Neural crest cell (in vitro differentiated cells): ENCODE measurements at places on chromosomes 11 and 22. TPM values are rescaled to one million over a fixed set of nuclear protein-coding genes. Genes with fewer than 3 reads are reported as not detected.

- no peak for DNase-seq
These were observed 2.2 kb downstream of the SLC35F2 start for GRCh38 chr11:107856180-107856980.

GRCh38 chr22:27420817-27421361, 380.7 kb downstream of the MN1 start:
- no peak for DNase-seq

GRCh38 chr22:50621356-50621880, 6.5 kb downstream of the ARSA start:
- DNase-seq: no peak

DNA sequence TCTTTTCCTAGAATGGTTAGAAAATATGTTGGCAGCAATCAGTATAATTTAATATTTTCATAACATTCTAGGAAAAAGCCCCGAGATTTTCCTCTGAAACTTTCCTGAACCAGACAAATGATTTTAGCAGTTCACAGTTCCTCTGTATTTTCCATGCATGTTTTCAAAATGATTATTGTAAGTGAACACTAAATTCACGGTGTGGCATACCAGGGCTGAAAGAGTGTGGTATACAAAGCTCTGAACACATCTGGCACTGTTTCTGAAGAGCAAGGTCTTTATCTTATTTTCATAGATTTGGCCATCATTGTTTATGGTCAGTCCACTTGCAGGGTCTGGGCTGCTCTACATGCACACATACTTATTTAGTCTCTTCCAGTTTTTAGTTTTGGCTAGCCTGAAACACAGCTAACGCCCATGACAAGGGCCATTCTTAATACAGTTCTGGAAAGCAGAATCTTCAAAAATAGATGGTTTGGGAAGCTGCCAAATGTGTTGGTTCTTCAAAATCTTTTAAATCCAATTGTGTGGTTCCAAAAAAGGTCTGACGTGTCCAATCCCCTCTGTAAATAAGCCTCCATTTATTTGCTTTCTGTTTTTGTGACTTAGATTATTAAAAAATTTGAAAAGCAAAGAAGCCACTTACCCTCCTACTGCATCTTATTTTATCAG, 7.9 kb upstream of the GAB2 start:
- no peak for DNase-seq

GRCh38 chr22:50274311-50274710, 4.1 kb upstream of the MAPK11 start:
- DNase-seq: no peak

DNA sequence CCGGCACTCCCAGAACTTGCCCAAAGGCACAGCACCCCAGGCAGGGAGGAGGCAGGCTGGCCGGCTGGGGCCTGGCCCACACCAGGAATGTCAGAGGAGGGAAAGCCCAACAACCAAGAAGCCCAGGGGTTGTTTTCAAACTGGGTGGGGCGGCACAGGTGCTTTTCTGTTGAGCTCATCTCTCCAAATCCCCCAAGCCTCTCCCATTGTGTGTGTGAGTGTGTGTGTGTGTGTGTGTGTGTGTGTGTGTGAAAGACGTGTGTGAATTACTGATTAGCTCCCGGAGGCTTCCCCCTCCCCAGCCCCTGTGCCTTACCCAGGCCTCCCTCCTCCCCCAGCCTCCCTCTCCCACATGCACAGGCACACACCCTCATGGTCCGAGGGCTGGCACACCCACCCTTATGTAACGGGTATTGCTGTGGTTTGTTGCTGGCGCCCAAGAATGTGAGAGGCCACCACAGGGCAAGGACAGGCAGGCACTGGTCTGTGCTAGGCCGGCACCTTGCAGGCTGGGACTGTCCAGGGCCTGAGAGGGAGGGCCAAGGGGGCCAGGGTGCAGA, 15.9 kb downstream of the TRIM29 start:
- no peak for DNase-seq

DNA sequence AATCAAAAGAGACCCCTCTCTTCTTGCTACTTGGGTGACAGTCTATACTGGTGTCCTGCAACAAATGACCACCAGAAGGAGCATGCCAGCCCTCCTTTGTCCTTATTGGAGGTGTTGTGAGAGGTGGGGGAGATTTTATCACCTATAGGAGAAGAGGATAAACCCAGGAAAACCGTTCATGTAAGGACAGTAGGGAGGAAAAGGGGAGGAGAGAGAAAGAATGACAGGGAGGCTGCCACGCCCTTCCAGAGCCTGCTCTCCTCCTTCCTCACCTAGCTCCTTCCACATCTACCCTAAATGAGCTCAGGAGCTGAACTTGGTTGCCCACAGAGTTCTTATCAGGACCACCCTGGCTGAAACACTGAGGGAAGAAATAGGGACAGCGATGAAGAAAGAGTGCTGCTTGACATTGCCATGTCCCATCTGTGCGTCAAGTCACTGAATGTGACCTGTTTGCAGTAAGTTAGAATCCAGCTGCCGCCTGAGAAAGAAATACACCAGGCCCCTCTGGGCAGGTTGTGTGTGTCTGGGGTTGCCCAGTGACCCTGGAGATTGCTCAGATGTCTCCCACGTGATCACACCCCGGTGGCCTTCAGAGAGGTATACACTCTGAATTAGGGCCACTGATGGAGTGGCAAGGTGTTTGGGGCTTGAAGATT, 40.4 kb upstream of the ETS1 start:
- DNase-seq: no peak

DNA sequence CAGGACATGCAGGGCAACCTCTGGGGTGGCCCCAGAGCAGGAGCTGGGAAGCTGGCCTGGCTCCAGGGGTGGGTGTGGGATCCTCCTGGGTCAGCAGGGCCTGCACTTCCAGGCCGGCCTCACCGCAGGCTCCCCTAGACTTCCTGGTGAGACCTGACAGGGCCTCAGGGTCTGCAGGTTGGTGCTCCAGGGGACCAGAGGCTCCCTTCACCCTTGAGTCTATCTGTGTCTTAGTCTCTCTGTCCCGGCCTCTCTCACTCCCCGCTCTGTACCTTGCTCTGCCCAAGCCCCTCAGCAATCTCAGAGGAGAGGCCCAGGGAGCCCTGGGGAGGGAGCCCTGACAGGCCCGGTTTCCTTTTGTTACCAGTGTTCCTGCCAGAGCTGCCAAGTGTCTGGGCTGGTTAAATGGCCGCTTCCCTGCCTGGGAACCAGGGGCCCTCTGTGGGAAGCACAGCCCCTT, 13.9 kb downstream of the CD82 start:
- DNase-seq: no peak

GRCh38 chr11:124643605-124644425, 21.2 kb downstream of the TBRG1 start:
- DNase-seq: no peak

DNA sequence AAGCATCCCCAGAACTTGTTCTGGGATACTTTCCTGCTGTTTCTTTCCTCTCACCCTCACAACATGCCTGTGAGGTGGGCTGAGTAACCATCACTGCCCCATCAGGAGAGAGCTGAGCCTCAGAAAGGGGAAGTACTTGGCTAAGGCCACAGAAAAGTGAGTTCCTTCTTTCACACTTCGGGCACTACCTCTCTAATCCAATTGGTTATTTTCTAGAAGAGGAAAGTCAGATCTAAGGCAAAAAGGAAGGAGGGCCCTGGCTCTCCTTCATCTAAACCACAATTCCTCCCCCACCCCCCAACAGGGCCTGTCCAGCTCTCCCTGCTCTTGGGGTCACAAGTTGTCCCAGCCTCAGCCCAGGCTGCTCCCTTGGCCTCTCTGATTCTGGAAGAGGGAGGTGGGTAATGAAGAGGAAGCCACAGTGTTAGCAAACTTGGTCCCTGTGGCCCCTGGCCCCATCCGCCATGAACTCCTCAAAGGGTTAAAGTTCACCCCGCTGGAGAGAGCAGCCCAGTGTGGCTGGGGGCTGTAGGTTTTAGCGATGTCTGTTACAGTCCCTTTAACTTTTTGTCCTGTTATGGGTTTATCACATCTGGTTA, 34.0 kb downstream of the SLC22A12 start:
- DNase-seq: no peak

DNA sequence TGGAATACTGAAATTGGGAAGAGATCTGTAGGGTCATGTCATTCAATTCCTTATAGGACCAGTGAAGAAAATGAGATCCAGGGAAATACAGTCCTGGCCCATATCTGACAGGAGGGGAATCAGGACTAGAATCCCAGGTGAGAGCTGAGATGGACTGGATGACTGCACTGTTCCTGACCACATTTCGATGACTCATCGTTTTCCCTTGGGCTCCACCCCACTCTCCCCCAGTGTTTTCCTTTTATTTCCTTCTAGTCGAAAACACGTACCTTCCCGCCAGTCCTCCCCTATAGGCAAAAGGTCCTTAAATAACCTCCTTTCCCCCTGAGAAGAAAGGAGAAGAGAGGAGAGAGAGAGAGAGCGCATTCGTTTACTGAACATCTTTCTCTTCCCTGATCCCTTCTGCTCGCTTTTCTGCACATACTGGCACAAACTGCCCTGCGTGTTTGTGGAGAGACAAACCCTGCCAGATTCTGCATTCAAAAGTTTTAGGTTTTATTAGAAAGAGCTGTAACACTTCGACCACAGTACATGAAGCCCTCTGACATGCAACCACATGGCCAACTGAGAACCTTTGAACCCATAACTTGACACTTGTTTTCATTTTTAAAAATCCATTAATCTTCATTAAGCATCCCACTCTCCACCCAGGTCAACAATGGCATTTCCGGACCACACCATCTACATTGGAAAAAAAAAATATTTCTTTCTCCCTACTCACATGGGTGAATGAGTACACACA, 565.7 kb downstream of the METTL15 start:
- no peak for DNase-seq

DNA sequence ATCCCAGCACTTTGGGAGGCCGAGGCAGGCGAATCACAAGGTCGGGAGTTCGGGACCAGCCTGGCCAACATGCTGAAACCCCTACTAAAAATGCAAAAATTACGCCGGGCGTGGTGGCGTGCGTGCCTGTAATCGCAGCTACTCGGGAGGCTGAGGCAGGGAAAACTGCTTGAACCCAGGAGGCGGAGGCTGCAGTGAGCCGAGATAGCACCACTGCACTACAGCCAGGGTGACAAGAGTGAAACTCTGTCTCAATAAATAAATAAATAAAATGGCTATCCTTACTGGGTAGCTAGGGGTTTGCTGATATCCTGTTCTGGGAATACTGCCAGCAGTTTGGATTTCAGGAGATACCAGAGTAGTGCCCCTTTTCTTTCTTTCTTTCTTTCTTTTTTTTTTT, 2.4 kb upstream of the RBM14 start:
- DNase-seq: no peak

DNA sequence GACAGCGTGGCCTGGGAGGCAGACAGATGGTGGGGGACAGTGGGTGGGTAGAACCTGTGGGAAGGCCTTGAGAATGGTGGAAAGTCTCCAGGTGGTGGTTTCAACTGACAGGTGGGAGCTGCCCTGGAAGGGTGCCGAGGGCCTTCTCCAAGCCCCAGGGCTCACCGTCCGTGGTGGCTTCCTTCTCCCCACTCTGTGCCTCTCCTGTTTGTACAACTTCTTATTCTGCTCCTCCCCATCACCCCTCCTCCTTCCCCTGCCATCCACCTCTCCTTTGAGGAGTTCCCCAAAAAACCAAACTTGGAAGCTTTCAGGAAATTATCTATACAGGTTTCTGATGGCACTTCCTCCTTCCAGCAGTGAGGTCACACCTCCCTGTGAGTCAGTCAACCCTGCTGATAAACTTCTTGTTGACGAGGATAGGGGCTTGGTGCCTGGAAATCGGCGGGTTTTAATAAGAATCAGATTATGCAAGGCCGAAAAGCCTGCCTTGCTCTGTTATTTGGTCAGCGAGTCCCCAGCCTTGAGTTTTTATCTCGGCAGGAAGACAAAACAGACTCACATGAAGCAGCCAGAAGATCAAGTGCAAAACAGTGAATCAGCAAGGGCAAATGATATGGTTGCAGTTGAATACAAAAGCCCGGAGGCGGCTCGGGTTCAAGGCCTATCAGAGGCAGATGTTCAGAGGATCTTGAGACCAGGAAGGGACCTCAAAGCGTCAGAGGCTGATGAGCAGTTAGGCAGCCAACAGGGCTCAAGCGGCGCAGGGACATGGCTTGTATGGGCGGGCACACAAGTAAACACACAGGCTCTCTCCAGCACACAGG, 9.5 kb upstream of the ST3GAL4 start:
- DNase-seq: no peak

DNA sequence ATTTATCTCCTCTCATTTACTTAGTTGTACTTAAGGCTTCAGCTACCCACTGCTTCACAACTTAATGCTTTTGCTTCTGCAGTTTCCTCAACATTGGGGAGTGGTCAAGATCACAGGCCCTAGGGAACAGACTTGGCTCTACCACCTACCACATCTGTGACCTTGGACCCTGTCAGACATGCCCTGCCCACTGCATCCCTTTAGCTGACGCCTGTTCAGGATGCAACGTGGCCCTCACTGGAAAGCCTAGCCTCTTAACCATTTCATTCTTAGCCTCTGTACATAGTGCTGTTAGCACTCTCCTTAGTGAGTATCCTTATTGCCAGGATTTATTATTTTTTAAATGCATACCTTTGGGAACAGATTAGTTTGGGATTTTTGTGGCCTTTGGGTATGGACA, 34.4 kb downstream of the TNRC6B start:
- no peak for DNase-seq

DNA sequence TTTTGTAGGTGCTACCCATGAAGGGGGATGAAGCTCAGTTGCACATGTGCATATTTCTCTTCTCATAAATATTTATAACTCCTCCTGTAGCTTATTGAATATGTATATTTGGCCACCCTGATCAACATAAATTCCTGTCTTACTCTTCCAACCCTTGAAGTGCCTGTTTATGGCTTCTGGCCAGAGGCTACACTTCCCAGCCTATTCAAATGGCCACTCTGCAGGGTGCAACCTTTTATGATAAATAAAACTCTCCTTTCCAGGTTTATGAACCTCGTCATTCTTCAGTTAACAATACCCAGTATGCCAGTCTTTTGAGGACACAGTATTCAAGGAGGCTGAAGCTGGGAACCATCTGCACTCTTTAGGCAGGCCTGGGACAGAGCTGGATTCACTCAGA, 2.6 kb upstream of the RTL6 start:
- DNase-seq: no peak

DNA sequence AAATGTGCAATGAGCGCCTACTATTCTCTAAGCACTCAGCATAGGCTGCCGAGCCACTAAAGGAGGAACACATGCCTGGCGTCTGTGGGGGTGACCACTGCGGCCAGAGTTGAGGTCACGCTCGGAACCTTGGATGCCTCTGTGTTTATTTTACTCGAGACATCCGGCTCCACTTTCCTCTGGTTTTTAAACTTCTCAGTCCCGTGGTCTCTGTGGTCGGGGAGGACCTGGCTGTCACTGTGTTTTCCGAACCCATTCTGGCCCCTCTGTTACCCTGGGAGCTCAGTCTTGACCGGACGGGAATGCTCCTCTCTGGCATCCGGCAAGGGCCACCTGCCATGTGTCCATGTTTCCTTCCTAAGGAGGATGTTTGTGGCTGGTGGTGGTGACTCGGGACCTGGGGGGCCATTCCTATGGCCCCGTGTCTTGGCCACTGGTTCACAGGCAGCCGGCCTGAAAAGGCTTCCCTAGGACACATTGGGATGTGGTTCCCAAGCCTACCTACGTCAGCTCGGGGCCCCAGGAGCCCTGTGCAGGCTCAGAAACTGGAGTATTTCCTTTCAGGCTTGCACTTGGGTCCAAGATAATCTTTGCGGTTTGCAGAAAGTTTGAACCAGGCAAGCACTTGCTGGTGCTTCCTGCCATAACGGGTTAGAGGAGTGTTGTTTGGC, 46.7 kb upstream of the PARVG start:
- no peak for DNase-seq

The PTPN5 gene
- 6.1 and 6.4 TPM in 2 replicates for total RNA-seq

The SCN3B gene
- 3.6 and 3.8 TPM in 2 replicates for total RNA-seq

The HEPHL1 gene
- not detected in 2 replicates for total RNA-seq

The KRTAP5-8 gene
- 0.25 TPM in 1 of 2 replicates, not detected in the other for total RNA-seq

The LIF gene
- 0.57 and 1.1 TPM in 2 replicates for total RNA-seq
